ENCODE measurements at places on chromosomes 2 and 18. TPM values are rescaled to one million over a fixed set of nuclear protein-coding genes. Genes with fewer than 3 reads are reported as not detected.

GRCh38 chr2:227577555-227577954, 21.1 kb upstream of the SCYGR2 start:
- no peak for DNase-seq

DNA sequence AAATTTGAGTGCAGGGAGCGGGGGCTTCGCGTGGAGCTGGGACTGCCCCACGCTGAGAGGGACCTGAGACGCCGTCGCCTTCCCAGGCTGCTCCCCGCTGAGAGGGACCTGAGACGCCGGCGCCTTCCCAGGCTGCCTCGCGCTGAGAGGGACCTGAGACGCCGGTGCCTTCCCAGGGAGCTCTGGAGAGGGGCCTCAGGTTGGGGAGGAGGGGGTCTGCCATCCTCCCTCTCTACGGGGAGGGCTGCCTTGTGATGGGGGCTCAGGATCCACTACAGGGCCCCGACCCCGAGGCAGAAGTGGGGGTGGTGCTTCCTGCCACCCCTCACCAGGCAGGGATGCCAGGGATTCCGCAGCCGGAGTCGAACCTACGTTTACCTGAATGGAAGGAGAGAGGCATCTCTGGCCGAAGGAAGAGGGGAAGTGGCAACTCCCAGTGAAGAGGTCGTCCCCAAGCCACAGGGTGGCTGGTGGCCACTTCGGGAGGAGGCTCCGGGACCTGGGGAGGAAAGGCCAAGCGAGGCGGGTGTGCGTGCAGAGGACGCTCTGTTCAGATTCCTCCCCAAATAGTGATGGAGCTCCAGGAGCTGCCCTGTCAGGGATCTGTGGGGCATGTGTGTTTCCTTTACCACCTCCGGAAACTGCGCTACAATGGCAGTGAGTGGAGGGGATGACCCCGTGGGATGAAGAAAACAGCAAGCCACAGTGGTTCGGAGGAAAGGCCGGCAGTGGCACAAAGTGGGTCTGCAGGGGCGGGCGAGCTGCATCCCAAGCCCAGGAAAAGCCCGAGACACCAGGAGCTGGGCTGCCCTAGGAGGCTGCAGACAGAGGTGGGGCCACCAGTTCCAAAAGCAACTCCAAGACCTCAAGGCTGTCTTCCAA, 108.2 kb upstream of the CTDP1 start:
- DNase-seq: no peak

DNA sequence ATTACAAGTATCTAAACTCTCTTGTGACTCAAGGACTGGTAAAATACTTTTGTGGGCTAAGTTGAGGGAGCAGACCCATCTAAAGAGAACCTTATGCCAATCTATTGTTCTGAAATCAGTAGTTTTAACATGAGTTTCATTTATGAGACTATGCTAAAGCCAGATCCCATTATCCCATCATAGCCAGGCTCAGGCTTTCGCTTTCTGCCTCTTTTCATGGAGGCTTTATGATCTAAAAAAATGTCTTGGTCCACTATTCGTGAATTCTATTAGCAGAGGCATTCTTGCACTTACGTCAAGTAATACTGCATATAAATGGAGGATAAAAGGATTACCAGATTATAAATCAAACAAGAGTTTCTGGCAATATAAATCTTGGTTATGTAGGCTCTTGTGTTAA, 1636.9 kb upstream of the ACVR2A start:
- no peak for DNase-seq

DNA sequence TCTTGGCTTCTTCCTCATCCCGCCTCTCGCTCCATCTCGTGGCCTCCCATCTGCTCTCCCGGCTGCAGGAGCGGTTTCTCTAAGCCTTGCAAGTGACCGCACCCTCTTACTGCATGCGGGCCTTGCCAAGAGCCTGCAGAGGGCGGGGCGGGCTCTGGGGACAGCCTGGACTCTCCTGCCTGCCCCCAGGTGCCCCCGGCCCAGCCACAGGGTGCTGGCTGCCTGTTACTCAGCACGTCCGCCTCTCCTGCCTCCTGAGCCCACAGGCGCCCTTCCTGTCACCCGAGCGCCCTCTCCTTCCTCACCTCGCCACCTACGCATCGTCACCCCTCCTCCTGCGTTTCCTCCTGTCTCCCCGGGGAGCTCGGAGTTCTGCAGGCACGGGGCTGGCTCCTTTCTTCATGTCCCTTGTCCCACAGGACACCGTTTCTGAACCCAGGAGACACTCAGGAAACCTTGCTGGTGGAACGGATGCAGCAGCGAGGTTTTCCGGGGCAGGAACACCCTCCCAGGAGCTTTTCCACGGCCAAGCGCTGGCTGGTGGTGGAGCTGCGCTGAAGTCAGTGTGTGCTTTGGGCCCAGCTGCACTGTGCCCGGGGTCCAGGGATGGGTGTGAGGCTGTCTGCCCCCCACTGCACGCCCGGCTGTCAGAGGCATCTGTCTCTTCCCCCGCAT, 28.5 kb downstream of the HPCAL1 start:
- DNase-seq: peak; percentile 37

GRCh38 chr2:200431996-200432705, 77.7 kb downstream of the KCTD18 start:
- DNase-seq: no peak

GRCh38 chr18:37519510-37520135, 46.0 kb downstream of the CELF4 start:
- DNase-seq: no peak

DNA sequence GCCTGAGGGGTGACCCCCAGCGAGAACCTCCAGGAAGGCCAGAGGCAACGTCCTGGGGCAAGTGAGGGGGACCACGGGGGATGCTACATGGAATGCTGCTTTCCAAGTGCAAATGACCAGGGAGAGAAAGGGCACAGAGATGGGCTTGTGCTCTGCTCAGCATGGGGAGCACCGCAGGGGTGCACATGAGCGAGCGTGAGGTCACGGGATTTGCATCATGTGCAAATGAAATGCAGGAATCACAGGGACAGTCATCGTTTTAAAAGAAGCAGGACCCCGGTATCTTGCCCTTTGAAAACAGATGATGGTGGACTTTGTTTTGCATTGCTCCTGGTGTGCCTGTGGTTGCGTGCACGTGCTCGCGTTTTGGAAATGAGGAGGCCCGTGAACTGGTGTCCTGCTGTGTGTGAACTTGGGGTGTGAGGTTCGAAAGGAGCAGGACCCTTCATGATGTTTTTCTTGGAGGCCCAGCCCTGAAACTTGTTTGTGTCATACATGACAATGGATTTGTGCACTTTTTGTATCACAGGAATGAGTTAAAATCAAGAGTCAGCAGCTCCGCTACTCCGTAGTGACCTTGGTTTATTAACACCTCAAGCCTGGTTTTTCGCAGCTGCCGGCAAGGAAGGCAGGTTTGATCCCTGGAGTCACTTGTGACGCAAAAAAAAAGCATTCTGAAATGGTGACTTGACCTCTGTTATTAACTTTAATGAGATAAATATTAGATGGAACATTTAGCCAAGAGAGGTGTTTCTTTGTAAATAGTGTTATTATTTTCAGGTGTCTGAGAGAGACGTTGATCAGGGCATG, 234.5 kb downstream of the LDLRAD4 start:
- DNase-seq: no peak

DNA sequence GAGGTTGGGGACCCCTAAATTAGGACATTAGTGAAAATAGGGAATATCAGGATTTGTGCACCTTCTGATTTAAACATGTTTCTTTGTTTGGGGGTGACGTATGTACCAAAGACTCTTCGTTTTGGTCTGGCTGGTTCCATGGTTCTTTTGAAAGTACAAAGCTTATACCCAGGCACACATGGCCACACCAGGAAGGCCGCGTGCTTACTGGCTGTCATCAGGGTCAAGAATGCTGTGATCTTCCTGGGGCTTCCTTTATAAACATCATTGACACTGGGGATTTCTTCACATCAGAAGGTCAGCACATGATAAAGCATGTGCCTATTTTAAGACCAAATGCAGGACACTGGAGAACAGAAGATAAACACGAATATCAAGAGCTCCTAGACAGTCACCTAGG, 230.6 kb upstream of the ID2 start:
- no peak for DNase-seq

The TEKT4 gene
- total RNA-seq: not detected

The NOL4 gene
- not detected for total RNA-seq

The GLI2 gene
- total RNA-seq: 3.3 TPM

The POTEJ gene
- not detected for total RNA-seq

The RNF152 gene
- total RNA-seq: 24.4 TPM

The PRKCE gene
- total RNA-seq: 19.0 TPM

The NAPG gene
- 30.8 TPM for total RNA-seq
